ENCODE measurements at places on chromosomes 1 and 21.

DNA sequence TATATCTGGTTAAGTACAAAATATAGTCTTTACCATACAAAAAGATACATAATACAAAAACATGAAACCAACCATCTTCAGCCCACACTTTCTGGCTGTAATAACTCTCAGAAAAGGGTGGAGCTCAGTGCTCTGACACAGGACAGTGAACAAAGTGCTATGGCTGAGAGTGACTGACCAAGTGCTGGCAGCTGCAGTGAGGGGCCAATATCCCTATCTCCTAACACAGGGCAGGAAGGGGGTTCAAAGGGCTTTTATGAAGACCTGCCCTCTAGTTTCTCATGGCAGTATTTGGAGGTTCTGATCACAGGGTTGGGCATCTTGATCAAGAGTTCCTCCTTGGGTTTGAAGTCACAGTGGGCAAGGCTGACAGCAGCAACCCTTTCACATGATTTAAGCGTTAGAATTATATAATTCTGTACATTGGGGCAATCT lies 3.9 kb downstream of the TXNIP start:
- DNase-seq = no peak

DNA sequence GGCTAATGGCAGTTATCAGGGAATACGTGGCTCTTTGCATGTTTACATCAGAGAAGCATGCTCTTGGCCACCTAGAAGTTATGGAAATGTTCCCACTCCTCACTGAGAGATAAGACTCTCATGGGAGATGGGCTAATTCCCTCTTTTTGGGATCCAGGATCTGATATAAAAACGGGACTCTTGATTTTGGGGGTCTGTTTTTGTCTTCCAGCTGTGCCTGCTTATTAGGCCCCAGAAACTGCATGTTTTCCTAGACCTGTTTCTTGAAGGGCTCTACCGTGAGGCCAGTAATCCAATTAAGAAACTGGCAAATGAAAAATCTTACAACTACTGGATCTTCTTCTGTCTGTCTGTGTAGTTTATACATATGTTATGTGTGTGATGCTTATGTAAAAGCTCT lies 47.0 kb upstream of the PTCH2 start:
- no peak for DNase-seq

DNA sequence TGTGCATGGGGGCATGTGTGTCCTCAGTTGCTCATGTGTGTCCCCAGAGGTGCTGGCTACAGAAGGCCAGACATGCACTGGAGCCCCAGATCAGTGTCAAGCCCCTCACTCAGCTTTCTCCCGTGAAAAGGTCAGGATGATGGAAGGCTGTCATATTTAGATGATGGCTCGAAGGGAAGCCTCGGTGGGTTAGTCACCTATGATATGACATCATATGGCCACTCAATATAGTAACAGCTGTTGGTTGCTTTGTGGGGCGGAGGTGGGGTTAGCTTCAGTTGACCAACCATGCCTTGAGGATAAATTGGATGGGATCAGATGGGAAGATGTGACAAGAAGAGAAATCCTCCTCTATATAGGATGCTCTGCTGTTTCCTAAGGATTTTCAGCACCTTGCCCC lies 43.5 kb upstream of the ATF3 start:
- no peak for DNase-seq

- no peak for DNase-seq
Measured at GRCh38 chr1:169511316-169512005, 25.7 kb upstream of the SLC19A2 start.

DNA sequence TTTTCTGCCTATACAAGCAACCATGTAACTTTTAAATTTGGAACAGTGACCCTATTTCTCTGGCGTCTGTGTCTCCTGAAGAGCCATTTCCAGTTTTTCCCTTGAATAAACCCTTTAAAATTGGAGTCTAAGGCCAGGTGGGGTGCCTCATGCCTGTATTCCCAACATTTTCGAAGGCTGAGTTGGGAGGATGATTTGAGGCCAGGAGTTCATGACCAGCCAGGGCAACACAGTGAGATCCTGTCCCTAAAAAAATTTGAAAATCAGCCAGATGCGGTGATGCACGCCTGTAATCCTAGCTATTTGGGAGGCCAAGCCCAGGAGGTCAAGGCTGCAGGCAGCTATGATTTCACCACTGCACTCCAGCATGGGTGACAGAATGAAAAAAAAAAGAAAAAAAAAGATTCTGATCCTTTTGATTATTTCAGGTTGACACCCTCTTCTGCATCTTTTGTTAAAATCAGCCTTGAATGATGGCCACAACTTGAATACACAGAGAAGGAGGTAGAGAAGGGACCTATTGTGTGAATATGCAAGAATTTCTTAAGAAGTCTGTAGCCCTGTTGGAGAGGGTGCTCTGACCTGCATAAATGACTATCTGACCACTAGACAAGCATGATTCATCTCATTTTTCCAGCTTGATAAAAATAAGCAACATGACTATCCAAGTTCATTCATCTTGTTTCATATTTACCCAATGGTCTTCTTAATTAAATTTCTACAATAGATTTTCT lies 40.2 kb upstream of the PARP1 start:
- no peak for DNase-seq

GRCh38 chr1:12338017-12338416 lies 108.2 kb downstream of the VPS13D start:
- no peak for DNase-seq

- no peak for DNase-seq
Measured at GRCh38 chr1:108851567-108851966, 5.3 kb downstream of the AKNAD1 start.

GRCh38 chr1:8348777-8349472 lies 31.0 kb downstream of the SLC45A1 start:
- peak; percentile 17 for DNase-seq

GRCh38 chr1:33972676-33973395 lies 109.0 kb downstream of the HMGB4 start:
- DNase-seq = no peak

DNA sequence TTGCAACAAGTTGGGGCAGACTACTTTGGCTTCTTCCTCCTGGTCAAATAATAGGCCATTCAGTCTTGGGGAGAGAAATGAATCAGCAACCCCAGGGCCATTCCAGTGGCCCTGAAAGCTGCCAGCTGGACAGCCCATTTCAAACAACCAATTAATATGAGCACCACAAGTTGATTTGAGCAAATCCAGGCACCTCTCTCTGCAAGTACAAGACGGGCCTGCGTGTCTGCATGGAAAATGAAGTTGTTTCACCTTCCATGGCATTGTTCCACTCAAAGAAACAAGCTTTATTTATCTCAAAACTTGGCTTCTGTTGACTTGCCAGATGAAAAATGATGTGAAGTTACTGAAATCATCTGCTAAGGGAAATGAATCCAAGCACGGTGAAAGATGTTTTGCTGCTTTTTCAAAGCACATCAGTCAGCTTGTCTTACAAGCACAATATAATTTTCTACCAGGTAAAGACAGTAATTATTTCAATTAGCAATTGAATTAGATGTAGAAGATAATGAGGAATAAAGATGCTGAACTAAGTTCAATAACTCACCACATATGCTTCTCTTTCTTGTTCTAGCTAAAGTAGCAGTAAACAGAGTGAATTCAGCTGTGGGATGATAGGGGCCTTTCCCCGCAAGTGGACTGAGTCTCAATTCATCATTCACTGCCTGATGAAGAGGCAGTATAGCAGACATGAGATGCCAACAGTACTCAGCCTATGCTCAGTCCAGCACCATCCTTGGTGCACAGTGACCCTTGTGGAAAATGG lies 95.2 kb upstream of the SSX2IP start:
- no peak for DNase-seq

GRCh38 chr1:175566247-175566646 lies 177.1 kb downstream of the TNR start:
- no peak for DNase-seq

GRCh38 chr1:30662291-30662840 lies 61.0 kb downstream of the MATN1 start:
- DNase-seq = no peak

GRCh38 chr21:41186755-41187536 lies 19.0 kb downstream of the BACE2 start:
- DNase-seq = no peak

GRCh38 chr1:183023601-183024316 lies 539 bp downstream of the LAMC1 start:
- DNase-seq = no peak

DNA sequence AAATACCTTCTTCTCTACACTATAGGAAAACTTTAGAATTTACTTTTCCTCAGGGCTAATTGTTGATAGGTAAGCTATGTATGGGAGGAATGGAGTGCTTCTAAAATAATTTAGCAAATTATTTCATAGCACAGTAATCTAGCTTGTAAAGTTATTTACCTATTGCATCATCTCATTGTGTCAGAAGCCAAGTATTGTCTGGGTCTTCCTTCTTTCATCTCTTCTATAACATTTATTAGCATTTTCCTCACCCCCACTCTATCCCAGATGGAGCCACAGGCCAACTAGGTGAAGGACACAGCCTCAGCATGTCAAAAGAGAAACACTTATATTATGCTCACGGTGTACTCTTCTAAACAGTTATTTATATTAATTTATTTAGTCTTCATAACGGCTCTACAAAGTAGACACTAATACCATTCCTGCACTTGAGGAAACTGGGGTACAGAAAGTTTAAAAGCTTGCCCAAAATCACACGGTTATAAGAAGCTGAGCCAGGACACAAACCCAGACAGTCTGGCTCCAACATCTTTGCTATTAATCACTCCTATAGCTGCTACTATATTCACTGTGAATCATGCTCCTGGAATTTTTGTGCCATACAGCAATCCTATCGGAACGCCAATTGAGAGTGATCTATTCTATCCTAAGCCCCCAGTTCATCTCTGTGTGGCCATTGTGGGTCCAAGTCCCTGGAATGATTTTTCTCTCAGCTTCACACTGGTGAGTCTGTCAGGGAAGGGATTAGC lies 43.1 kb downstream of the OR10J5 start:
- DNase-seq = no peak

DNA sequence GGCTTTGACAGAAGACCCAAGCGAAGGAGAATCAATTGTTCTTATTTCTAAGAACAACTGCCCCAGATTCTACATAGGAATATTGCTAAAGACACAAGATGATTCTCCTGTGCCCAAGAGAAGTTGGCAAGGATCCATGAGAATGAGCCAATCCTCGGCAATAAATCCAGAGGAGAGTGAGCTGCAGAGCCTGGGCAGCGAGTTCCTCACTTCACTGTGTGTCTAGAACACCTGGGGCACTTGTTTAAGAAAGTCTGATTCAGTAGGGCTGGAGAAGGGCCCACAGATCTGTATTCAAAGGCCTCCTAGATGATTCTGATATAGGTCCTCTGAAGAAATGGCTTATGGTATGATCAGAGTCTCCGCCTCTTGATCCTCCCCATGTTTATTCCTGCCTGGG lies 31.8 kb downstream of the GADD45A start:
- DNase-seq = no peak

DNA sequence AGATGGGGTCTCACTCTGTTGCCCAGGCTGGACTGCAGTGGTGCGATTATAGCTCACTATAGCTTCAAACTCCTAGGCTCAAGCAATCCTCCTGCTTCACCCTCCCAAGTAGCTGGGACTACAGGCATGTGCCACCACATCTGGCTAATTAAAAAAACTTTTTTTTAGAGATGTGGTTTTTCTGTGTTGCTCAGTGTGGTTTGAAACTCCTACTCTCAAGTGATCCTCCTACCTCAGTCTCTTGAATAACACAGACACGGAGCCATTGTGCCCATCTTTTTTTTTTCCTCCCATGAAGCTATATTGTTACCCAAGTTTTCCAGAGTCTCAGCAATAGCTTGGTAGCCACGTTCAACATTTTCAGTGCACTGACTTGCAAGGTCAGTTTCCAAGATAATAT lies 2.7 kb downstream of the GIPC2 start:
- DNase-seq = no peak

GRCh38 chr1:209157546-209158249 lies 425.8 kb upstream of the CAMK1G start:
- DNase-seq = no peak

DNA sequence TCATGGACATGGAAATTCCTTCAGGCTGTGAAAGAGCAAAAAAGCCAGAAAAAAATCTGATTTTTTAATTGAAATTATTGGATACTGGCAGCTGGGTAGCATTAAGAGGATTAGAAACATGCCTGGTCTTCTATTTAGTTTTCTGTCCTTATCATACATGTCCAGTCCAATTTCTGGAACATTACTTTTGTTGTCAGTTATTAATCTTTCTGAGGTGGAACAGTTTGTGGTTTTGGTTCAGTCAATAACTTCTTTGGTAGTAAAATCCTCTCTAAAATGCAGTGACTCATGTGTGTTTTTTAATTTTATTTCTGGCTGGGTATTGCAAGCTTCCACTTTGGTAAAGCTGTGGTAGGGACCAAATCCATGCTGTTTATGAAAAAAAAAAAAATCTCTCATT lies 687.0 kb upstream of the ADGRL2 start:
- DNase-seq = no peak

DNA sequence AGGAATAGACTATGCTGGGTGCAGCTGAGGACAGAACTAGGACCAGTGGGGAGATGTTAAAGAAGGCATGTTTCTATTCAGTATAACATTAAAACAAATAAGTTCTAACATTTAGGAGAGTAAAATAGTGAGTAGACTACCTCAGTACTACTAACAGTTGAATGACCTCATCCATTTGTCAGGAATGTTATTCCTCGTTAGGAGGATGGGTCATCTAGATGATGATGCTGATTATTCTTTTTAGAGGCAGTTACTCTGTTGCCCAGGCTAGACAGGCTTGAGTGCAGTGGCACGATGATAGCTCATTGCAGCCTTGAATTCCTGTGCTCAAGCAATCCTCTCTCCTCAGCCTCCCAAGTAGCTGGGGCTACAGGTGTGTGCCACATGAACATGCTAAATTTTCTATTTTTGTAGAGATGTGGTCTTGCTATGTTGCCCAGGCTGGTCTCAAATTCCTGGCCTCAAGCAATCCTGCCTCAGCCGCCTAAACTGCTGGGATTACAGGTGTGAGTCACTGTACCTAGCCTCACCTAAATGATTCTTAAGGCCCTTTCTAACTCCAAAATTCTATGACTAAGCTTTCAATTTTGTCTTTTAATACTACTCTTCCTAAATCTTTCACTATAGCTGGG lies 9.3 kb downstream of the EEIG2 start:
- DNase-seq = no peak

Measured in AML-193 (cell line).